ENCODE measurements at places on chromosomes 3 and 15.
A peak's percentile ranks its signal among the peaks of the same experiment; 100 is the strongest.

GRCh38 chr3:151093905-151094304, 8.4 kb downstream of the MED12L start:
- no peak for DNase-seq

DNA sequence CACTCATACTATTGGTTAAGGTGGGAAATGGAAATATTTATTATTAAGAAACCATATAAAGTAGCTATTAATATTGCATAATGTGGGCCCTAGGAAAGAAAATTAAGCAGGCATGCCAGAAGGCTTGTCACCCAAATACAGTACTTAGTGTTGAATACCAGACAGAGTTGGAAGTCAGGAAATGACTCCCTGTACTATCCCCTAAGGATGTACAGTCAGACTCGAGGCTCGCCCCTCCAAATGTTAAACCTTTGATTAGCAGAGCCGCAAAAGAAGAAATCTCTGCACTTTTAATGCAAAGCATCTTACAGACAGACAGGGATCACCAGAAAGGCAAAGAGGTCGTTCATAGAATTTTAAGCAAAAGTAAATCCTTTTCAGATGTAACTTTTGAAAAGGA, 11.3 kb upstream of the RBSN start:
- DNase-seq: no peak

DNA sequence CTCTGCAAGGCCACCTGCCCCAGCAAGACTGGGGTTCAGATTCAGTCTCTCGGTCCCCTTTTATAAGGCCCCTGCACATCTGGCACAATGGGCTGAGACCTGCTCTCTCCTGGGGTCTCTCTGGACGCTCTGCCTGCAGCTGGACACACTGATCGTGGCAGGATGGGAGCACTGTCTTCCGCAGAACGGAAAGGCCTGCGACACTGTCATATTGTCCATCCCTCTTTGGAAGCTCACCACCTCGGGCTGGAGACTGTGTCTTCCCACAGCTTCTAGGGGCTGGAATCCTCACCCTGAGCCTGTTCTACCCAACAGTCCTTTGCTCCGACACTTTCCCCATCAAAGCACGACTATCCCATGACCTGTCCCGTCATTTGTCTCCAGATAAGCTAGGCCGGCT, 11.5 kb upstream of the IGDCC4 start:
- DNase-seq: no peak

DNA sequence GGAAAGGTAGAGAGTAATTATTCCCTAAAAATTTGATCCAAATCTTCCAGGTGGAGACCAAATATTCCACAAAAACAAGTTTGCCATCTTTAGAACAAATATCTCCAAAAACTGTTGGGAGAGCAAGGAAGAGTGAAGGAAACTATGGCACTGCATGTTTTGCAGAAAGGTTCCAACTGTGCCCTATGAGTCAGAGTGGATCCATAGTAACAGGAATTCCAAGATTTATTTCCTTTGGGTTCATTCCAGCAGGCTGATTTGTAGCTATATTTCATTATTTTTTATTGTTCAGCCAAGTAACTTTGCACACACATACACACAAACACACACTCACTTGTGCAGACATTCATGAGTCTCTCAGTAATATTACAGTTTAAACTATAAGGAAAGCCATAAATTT, 459.7 kb upstream of the EPHA6 start:
- no peak for DNase-seq

- DNase-seq: no peak
Observed at GRCh38 chr3:13479332-13479581, 849 bp upstream of the HDAC11 start.

DNA sequence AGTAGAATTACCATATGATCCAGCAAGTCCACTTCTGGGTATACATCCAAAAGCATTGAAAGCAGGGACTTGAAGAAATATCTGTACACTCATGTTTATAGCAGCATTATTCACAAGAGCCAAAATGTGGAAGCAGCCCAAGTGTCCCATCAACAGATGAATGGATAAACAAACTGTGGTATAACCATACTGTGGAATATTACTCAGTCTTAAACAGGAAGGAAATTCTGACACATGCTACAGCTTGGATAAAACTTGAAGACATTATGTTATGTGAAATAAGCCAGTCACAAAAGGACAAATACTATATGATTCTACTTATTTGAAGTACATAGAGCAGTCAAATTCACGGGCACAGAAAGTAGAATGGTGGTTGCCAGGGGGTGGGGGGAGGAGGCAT, 91.2 kb downstream of the HMG20A start:
- DNase-seq: no peak

- DNase-seq: no peak
Observed at GRCh38 chr15:31235311-31236183, 91.1 kb upstream of the KLF13 start.

DNA sequence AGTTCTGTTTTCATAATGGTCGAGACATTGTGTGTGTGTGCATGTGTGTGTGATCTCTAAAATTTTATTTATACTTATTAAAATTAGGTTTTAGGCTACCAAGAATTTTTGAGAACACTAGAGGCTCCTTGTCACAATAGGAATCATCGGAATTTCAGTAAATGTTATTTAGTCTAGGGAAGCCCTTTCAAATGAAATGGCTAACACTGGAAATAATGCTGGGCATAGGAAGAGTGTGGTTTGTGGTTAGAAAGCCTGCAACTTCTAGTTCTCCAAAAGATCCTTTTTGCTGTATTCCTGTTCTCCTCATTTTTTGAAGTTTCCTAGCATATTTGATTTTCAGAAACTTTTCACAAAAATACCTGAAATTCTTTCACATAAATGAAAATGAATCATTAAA, 92.5 kb upstream of the MBNL1 start:
- no peak for DNase-seq

DNA sequence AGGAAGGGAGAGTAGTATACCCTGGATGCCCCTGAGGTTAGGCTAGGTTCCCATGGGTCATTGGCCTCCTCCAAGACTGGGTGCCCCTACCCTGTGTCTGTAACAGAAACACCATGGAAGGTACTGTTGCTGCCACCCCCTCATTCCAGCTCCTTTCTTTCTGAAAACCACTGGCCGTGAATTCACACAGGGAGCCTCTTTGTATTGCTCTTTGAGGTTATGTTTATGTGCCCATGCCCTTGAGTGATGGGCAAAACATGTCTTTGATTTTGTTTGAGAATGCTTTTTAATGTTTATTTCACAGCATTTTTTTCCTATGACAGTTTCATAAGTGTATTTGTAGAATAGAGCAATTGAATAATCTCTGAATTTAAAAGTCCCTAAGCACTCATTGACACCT, 79.7 kb downstream of the RARB start:
- DNase-seq: no peak

DNA sequence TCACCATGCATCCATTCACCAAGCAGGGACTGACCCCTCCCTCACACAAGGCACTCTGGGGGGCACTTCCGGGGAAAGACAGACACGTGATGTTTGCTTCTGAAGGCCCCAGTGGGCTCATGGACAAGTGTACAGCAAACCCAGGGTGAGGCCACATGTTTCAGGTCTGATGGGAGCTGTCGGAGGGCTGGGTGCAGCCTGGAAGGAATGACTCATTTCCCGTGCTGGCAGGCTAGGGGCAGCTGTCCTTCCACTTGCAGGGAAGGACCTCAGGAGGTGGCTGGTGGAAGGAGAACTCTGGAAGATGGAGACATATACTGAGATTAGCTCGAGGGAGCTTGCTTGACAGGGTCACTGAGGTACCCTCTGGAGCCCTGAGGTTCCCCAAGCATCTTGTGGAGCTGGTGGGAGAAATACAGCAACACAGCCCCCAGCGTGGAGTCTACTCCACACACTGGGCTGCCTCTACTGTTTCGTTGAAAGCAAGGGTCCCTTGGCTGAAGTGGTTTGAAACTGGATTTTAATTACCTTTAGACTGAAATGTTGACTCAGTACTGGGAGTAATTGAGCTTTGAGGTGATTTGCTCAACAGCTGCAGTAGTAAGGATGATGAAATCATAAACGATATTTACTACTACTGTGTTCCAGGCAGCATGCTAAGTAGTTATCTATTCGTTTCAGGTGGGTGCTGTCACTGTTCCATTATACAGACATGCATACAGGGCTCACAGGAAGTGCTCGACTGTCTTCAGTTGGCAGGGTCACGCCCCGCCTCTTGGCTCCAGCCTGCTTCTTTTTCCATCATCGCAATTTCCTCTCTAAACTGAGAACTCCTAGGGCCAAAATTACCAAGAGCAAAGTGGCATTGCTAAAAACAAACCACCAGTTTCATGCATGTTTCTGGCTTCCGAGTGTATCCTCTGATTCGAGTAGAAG, 230.4 kb downstream of the ADAMTS17 start:
- DNase-seq: peak; percentile 12

DNA sequence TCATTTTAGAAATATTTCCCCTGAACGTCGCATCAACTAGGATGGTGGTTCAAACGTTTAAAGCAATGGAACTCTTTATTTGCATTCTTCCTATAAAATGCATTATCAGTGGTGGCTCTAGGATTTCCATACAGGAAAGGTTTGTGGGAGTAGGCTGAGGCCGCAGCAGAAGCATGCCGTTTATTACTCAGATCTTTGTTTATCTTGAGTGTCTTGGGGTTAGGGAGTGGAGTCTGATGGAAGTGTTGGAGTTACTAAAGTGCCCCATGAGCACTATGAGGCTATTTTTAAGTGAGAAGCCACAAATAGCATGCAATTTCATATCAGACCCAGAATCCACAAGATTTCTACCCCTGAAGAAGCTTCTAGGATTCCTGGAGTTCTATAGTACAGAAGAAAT, 26.2 kb downstream of the ATOSA start:
- no peak for DNase-seq

DNA sequence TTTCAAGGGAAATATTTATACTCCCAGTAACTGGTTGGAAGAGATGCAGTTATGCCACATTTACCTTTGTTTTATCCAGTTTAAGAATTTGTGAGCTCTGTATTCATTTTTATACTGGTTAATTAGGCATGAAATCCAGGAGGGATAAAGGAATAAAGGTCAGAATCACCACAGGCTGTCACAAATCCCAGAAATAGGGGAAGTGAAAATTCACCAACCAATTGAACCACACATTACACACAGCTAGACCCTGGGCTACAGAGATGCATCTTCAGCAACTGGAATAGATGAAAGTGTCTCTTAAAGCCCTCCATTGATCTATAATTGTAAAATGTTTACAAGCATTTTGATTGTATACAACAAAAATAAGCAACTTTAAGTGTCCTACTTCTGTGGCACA, 18.5 kb downstream of the SERPINI1 start:
- no peak for DNase-seq

GRCh38 chr3:174002543-174002942, 605.0 kb downstream of the NLGN1 start:
- DNase-seq: no peak

DNA sequence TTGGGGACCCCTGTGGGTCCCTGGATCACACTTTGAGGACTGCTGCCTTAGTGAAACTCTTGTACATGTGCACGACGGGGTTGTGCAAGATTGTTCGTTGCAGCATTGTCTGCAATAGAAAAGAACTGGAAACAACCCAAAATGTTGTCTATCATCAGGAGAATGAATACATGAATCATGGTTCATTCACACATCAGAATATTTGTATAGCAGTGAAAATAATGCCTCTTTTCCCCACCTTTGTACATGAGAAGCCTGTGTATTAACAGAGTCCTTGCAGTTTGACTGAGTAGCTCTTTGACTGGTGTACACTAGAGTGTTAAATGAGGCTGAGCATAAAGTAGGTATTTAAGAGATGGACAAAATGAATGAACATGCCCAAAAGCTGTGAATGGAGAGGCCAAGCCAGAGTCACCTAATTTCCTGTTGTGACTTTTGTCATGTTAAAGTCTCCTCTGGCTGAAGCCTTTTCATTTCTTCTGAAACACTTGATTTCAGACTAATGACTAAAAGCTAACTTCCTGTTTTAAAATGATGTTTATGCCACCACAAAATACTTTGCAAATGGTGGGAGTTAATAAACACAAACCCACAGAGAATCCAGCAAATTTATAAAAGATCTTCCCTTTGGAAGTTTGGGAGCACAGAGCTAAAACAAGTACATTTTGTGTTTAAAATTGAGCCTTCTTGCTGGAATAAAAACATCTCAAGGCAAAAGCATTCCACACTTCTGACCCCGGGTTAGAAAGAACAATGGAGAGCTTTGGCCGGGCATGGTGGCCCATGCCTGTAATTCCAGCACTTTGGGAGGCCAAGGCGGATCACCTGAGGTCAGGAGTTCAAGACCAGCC, 20.6 kb upstream of the USP3 start:
- DNase-seq: no peak

DNA sequence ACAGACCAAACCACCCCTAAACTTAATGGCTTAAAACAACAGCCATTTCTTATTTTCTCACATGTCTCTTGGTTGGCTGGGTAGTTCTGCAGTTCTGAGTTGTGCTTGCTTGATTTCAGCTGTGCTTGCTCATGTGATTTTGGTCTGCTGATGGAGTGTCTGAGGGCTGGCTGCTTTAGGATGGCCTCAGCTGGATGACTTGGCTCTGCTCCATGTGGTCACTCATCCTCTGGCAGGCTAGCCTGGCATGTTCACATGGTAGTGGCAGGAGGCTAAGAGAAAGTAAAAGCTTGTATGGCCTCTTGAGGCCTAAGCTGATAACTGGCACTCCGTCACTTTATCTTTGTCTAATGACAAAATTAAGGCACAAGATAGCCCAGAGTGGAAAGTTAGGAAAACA, 4.1 kb downstream of the SV2B start:
- DNase-seq: no peak

- no peak for DNase-seq
Observed at GRCh38 chr3:117809186-117810081, 1099.9 kb downstream of the TUSC7 start.

DNA sequence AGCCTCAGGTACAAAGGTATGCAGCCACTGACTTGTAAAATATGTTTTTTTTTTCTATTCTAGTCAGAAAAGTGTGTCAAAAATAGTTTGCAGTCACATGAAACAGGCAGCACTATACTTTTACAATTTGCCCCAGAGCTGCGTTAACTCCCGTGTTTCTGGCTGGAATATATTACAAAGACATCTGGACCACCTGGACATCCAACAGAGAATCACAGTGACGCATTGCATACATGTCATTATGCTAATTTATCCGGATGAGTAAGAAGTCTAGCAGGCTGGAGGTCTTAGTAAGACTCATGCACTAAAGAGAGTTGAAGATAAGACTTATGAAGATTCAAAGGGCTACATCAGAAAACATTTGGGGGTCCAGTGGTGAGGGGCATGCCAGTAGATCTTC, 39.2 kb upstream of the STRIT1 start:
- no peak for DNase-seq

GRCh38 chr15:78358102-78358870, 18.1 kb downstream of the CRABP1 start:
- DNase-seq: no peak

- no peak for DNase-seq
Observed at GRCh38 chr3:170961616-170962400, 53.4 kb upstream of the EIF5A2 start.

- no peak for DNase-seq
Observed at GRCh38 chr3:104909198-104909597, 457.5 kb upstream of the ALCAM start.

- DNase-seq: no peak
Observed at GRCh38 chr3:96631050-96631449, 183.3 kb upstream of the EPHA6 start.
